Effector memory CD8-positive, alpha-beta T cell (primary cell): ENCODE measurements at places on chromosomes 12 and 14.
A peak's percentile ranks its signal among the peaks of the same experiment; 100 is the strongest.

DNA sequence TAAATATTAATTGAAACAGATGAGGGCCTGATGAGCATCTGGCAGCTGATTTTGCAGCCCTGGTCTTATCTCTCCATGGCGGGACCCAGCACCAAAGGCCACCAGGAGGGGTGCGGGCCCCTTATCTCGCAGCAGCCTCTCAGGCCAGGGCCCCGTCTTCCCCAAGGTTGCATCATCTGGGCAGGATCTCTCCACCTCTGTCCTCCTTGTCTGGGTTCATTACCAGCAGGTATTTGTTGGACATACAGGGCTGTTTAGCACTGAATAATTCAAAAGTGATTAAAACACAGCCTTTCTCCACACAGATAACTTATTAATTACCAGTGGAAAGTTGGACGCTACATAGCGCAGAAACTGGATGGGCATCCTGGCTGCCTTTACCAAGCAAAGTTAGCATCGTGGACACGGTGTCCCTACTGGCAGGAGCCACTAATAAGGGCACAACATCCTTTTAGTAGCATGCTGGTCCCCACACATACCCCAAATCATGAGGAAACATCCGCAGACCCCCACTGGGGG lies 25.8 kb downstream of the TMEM120B start:
- no peak for DNase-seq

- no peak for DNase-seq
Observed at GRCh38 chr12:96510306-96510764, 21.0 kb downstream of the CFAP54 start.

DNA sequence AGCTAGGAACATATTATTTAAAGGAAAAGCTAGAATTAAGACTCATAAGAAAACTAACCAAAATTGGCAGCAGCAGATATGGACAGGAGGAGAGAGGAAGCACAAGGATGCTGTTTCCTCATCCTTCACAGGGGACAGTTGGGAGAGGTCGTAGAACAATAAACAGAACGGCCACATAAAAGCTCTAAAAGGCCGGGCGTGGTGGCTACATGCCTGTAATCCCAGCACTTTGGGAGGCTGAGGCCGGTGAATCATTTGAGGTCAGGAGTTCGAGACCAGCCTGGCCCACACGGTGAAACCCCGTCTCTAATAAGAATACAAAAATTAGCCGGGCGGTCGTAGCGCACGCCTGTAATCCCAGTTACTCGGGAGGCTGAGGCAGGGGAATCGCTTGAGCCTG lies 10.5 kb downstream of the TCL1B start:
- no peak for DNase-seq

GRCh38 chr14:77547512-77548180 lies 49.0 kb upstream of the ISM2 start:
- DNase-seq: no peak

DNA sequence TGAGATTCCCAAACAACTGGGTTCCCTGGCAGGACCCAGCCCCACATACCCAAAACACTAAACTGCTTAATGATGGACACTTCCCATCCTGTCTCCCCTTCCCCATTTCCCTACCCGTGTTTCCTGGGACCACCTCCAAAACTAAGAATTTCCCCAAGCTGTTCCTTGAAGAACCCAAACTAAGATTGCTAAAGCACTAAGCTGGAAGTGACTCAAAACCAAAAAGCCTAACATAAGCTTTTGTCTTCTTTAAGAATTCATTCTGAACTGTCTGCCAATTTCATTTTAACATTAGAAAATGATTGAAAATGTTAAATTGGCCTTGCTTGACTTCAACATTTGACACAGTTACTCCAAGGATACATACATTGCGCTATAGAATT lies 29.5 kb upstream of the STAB2 start:
- no peak for DNase-seq

DNA sequence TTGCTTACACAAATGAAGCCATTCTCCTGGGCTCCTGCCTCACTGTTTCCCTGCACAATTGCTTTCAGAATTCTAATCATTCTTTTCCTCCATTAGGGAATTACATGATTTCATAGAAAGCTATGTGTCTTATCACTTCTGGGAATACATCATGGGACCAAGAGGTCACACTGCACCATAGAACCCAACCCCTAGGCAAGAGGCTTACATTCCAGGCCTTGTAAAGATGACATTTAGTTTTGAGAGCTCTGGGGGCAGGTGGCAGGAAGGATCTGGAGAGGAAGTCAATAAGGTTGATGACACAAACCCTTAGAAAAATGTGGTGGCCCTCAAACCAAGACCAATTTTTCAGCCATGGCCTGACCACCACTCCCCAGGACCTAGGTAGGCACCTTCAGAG lies 57.1 kb downstream of the NUAK1 start:
- no peak for DNase-seq

DNA sequence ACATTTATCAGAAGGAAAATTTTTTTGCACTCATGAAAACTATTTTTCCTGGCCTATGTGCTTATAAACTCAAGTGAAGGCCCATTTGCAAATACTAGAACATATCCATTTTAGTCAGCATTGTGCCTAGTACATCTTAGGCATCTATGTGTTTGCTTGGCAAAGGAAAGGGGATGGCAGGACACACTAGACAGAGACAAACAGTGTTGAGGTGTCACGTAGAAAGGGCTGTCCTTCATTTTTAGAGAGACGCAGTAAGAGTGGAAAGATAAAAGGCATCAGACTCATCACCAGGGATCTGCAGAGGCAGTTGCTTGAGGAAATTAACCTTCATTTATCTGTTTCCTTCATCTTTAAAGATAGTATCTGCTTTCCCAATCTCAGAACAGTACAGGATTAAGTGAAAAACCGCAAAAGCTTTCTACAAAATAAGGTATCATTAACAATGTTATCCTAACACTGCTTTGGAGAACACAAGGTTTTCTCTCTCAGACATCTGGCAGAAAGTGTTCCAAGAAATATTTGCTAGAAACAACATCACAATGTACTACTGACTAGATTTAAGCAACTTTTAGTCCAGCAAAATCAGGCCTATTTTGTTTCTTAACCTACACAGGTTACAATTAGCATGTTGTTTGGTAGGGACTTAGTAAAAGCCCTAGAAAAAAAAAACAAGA lies 2.0 kb downstream of the YBX3 start:
- DNase-seq: no peak

GRCh38 chr12:7915661-7916403 lies 20.2 kb downstream of the SLC2A3 start:
- no peak for DNase-seq

- no peak for DNase-seq
Observed at GRCh38 chr12:47577206-47577989, 128.4 kb downstream of the RPAP3 start.

GRCh38 chr12:17215759-17216570 lies 610.0 kb upstream of the LMO3 start:
- DNase-seq: no peak

DNA sequence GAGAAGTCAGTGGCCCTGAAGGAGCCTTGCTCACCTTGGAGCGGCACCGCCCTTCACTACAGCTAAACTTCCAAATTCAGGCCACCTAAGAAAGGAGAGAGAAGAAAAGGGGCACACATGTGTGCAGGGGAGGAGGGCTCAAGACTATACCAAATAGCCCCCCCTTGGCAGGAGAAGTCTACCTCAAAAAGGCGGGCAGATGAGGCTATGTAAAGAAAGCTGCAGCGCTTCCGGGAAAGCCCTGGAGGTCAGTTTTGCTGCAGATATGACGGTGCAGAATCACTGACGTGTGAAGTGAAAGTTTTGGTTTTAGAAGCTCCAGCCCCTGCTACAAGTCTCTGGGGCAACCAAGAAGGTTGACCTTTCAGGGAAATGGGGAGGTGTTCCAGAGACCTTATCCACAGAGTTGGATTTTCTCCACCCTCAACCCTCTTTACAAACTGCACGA lies 48.2 kb upstream of the PNMA1 start:
- DNase-seq: no peak

GRCh38 chr12:65943388-65944137 lies 119.3 kb downstream of the HMGA2 start:
- DNase-seq: no peak

GRCh38 chr14:96156804-96157760 lies 47.6 kb upstream of the BDKRB2 start:
- no peak for DNase-seq

GRCh38 chr12:107225635-107226034 lies 132.3 kb upstream of the CRY1 start:
- DNase-seq: no peak

- no peak for DNase-seq
Observed at GRCh38 chr12:121238604-121239350, 28.8 kb downstream of the P2RX4 start.

DNA sequence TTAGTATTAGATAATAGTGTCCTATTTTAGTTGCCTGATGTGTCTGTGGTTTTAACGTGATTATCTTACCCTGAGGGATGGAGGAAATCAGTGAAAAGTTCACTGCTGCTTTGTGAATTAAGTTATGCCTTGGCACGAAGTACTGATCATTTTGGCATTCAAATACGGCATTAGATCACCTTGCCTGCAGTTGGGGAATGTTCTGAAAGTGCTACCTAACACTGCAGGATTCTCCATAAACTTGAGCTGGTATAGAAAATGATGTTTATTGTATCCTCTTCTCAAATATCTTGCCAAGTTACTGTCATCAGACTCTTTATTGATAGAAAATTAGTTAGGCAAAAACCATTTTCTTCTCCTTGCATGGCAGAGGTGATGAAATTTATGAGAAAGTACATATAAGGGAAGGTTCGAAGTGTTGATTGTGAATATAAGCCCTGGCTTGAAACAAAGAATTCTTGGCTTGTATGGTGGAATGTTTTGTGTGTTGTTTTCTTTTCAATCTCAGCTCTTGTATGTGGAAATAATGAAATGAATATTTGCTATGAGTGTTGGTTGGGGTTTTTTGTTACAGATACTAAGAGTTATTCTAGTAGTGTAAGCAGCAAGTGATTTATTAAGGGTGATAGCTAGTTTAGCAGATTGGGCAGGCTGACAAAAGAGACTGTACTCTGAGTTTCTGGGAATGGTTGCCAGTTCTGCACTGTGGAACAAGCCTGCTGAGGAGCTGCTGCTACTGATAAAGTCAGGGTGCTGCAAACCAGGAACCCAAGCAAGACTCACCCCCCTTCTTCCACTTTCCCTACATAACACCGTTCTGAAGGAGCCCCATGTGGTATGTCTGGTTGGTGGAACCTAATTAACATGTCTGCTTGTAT lies 448.3 kb downstream of the PCNX1 start:
- DNase-seq: no peak

DNA sequence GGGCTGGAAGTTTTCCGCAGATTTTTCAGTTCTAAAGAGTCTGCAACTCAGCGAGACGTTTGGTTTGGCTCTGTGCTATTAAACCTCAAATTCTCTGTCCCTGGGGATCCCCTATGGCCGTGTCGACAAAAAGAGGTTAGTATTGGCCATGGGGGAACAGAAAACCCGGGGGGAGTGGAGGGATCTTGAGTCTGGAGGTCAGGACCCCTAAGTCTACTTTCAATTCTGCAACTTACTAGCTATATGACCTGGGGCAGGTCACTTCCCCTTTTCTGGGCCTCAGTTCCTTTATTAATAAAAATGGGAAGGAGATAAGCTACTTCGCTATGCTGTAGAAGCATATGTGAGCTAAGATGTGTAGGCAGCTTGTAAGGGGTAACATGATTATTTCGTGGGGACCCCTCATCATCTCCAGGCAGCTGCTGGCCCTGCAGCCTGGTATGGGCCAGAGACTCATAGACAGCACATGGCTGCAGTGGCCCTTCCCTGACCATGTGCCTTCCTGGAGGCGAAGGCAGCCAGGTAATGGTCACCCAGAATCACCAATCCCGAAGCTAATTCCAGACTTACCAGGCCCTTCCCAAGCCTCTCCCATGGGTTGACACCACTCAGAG lies 8.6 kb downstream of the ASB2 start:
- no peak for DNase-seq

DNA sequence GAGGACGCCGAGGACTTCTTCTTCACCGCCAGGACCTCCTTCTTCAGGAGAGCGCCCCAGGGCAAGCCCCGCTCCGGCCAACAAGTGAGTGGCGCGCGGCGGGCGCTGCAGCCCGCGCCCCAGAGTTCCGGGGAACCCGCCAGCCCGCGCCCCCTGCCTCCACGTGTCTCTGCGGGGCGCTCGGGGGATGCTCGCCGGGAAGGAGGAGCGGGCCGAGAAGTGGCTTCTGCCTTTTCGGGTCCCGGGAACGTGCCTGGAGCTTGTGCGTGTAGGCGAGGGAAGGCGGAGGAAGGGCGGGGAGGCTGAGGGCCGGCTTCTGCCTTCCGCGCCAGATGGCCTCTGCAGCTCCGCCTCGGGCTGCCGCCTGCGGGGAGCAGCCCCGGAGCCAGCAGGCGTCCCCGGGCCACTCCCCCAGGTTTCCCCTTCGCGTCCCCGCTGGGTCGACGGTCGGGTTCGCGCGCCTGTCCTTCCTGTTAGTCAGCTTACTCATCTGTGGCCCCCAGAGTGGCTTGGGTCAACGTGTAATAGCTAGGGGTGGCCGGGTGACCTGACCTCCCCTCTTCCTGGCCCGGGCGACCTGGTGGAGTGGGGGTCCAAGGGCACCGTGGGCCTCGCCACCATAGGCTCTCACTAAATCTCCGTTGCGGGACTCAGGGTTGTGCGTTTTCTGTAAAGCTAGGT lies 505 bp downstream of the RASSF3 start:
- peak; percentile 52 for DNase-seq

DNA sequence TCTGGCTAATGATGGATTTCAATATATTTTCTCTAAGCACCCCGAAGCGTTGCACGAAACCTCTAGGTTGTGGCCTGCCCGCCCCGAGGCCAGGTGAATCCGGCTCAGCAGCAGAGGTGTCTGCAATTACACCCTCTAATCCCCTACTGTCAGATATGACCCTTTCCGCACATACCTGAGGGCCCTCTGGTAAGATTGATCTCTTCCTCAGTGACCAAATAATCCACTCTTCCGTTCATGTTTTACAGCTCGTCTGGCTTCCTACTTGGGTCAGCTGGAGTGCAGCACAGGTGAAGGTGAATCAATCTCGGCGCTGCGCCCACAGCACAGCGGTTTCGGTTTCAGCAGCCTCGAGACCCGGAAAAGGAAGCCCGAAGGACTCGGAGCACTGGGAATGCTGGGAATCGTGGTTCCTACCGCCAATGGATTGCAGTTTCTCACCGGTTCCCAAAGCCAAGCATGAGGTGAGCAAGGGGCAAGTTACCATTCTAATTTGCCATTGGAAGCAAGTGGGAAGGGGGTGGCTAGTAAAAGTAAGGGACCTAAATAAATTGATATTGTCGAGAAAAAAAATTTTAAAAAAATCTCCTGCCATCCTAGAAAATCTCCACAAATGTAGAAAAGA lies at the start of gene SYNJ2BP:
TSS of gene SYNJ2BP (minus strand) at position 366 of the 625 bp plus-strand sequence. CDS start at position 239, 127 bp downstream.
- DNase-seq: peak; percentile 23

GRCh38 chr12:90074086-90074485 lies 365.4 kb upstream of the ATP2B1 start:
- no peak for DNase-seq
